ENCODE measurements at places on chromosomes 2 and 18.

- no peak for DNase-seq
Observed at GRCh38 chr18:13555192-13555591, 171.2 kb downstream of the FAM210A start.

GRCh38 chr18:78521744-78522143 lies 457.9 kb upstream of the SALL3 start:
- no peak for DNase-seq

DNA sequence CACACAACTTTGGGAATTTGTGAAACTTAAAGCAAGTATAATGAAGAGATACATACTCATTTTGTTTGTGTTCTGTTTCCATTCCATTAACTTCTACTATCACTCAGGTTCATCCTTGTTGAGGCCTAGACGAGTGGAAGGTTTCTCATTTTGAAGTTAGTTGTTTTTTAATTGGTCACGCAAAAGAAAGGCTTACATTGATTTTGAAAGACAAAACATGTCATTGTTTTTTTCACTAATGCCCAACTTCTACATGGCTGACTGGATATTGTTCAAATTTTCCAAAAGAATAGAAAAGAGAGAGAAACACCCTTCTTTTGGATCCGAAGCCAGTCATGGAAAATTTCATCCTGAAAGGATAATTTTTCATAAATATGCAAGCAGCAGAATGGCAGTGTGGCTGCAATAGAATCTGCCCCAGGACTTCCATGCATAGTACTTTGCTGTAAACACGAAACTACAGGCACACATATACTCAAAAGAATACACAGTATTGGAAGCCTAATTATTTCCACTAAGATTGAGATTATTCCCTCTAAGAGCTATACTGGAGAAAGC lies 27.4 kb downstream of the PRKCE start:
- no peak for DNase-seq

GRCh38 chr2:156098506-156098905 lies 234.0 kb downstream of the NR4A2 start:
- DNase-seq = no peak

DNA sequence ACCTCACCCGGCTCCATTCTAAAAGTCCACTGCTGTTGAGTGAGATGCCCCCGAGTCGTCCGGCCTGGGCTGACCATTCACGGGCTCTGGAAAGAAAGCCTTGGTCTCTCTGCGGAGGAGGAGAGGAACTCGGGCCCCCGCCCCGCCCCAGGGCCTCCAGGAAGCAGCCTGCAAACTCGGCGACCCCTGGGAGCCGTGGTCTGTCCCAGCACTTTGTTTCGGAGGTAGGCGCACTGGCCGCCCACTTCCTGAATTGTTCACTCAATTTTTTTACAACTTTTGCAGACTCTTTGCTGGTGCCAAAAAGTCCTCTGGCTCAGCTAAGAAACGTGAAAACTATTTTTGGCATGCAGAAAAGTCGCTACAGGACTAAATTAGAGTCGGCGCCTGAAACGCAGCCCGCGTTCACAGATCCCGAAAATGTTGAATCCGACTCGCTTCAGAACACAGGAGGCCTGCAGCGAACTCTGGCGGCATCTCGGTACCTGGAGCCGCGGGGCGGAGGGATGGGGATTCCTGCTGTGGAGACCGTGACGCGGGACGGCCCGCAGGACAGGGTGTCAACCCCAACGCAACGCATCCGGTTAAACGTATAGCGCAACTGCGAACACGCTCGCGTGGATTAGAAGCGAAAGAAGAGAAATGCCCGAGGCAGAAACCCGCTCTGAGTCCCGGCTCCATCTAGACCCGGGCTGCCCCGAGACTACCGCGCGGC lies 1.5 kb downstream of the PXDN start:
- DNase-seq = peak; percentile 64
